ENCODE measurements at places on chromosomes 5 and 9.

GRCh38 chr5:136308212-136308795, 57.0 kb downstream of the TRPC7 start:
- no peak for DNase-seq

DNA sequence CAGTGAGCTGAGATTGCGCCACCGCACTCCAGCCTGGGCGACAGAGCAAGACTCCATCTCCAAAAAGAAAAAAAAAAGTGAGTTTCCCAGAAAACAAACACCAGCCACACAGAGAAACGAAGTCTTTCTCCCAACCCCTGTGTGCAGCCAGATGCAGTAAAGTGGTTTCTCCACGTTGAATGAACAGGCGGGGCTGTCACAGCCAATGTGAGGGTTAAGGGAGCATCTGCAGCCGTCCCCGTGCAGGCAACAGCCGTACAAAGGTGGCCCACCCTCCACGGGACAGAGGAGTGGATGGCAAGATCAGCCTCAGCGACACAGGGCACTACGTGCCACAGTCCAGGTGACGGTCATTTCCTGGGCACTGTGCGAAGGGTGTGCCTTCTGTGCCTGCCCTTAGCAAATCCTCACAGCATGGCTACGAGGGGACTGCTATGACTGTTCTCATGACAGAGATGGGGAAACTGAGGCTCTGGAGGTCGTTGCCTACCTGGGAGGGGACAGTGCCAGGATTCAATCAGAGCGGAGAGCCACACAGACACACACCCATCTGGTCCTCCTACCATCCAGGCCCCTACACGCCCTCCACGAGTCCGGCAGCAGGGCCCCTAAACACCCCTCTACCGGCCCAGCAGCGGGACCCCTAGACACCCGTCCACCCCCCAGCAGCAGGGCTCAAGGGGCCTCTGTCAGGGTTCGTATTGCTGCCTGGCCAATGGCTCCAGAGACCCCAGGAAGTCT, 2.3 kb downstream of the VAV2 start:
- DNase-seq: no peak

- DNase-seq: peak; percentile 64
Observed at GRCh38 chr9:111599092-111599954, at the start of gene PTGR1. TSS of gene PTGR1 (minus strand) at chr9:111599647. CDS start at chr9:111597422, 2,225 bp downstream.

DNA sequence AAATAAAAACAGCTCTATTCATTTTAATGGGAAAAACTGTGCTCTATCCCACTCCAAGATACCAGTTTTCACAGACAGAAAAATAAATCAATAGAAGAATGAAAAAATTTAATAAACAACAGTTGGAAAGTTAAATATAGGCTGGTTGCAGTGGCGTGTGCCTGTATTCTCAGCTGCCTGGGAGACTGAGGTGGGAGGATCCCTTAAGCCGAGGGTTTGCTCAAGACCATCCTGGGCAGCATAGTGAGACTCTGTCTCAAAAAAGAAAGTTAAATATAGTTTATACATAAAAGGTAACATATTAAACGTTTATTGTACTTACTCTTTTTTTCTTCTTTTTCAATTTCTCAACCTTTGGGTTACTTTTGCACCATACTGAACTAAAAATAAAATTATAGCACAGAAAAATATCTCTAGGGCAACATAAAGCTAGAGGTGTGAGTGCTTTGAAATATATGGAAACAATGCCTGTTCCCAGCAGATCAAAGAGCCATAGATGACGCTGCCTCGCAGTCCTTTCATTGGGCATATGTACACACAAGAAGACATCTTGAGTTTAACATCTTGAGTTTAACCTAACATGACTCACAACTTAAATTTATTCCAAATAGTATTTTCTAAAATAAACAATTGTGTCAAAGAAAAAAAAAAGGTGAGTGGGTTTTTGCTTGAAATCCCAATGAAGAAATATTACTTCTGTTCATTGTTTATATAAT, 25.7 kb upstream of the KLF9 start:
- DNase-seq: no peak

DNA sequence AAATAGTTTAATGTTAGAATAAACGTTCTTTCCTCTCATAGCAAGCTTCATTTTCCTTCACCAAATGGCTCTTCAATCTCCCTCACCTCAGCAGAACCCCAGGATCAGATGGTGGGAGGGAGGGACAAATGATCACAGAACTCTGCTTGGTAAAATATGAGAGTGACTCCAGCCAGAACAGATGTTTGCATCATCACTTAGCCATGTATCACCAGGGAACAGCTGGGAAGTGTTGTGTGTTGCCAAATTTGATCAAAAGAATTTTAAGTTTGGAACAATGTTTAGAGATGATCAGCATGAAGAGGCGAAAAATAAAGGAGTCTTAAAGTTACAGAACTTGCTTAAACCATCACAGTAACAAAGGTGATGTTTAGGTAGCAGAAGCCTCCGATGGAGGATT, 115.7 kb downstream of the FRMD3 start:
- DNase-seq: no peak

DNA sequence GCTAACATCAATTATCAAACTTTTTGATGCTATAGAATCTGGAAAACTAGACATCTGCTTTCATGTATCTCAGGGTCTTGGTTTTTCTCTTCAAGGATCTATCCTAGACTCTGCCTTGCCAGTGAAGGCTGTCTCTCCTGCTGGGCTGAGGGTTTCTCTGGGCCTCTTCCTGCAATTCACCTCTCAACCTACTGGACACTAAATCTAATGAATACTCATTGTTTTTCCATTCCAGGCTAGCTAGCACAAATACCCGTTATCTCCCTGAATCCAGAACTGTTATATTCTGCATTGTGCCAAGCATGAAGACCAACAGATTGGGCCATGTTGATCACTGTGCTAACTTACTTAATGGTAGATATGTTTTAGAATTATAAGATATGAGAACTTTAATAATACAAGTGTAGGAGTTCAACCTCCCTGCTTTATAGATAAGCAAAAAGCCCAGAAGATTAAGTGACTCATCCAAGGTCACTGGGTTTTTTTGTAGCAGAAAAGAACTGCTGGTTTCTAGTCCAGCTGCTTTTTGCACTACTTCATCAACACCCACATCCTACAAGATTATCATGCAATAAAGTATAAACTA, 56.5 kb upstream of the RNF38 start:
- no peak for DNase-seq

DNA sequence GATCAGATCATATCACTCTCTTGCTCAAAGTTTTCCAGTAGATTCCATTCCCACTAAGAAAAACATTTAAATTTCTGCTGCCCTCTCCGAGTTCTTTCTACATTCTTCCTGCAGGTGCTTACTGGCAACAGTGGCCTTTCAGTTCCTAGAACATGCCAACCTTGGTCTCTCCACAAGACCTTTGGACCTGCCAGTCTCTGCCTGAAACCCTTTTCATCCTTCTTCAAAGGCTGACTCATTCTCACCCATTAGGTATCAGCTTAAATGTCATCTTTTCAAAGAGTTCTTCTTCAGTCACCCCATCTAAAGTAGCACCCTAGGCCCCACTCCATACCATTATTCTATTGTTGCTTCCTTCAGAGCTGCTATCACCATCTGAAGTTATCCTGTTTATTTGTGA, 21.8 kb downstream of the PPIC start:
- no peak for DNase-seq

GRCh38 chr5:149257889-149258705, 13.6 kb upstream of the AFAP1L1 start:
- no peak for DNase-seq

DNA sequence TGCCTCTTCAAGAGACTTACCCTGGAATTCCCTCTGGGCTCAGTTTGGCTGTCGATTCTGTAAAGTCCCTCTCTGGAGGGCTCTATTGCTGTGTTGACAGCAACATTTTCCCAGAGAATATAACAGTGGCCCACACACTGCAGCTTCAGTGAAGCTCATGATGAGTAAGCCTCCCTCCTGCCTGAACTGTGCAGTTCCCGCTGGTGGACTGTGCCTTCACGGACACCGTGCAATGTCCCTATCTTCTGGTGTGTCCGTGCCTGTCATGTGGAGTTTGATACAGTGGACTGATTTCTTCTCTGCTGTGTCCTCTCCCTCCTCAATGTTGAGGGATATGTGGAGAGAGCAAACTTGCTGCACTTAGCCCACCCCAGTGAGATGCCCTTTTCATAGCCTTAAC, 109.0 kb downstream of the NTRK2 start:
- no peak for DNase-seq

GRCh38 chr5:137282216-137282615, 216.9 kb downstream of the SPOCK1 start:
- DNase-seq: peak; percentile 8
